ENCODE measurements at places on chromosomes 2 and 18. TPM values are rescaled to one million over a fixed set of nuclear protein-coding genes. Genes with fewer than 3 reads are reported as not detected.

Gene DOK6
- under 0.01 TPM for total RNA-seq

Gene STK39
- total RNA-seq: 8.8 TPM

Gene CCDC85A
- 6.2 TPM for total RNA-seq

Gene MARCHF4
- total RNA-seq: 5.3 TPM

Gene GALNT14
- not detected for total RNA-seq

Gene ZNF532
- total RNA-seq: 44.7 TPM

Gene MYO5B
- total RNA-seq: 0.65 TPM

Gene TMEFF2
- total RNA-seq: not detected

Gene SKOR2
- not detected for total RNA-seq

Gene CCDC141
- 0.10 TPM for total RNA-seq

Gene PRKAG3
- total RNA-seq: not detected

Gene MRPS5
- total RNA-seq: 34.5 TPM

Gene TPRKB
- total RNA-seq: 46.5 TPM

Gene SERPINB3
- not detected for total RNA-seq

Gene CDH19
- not detected for total RNA-seq

Gene TEX44
- total RNA-seq: not detected

Gene SAG
- not detected for total RNA-seq

Gene RNF144A
- total RNA-seq: 31.6 TPM

Gene LYPD6B
- 0.10 TPM for total RNA-seq

Gene DSC2
- not detected for total RNA-seq

Gene CCDC74A
- 5.9 TPM for total RNA-seq

Gene CNTNAP5
- total RNA-seq: not detected

Gene CRYBA2
- not detected for total RNA-seq

Gene DCAF17
- total RNA-seq: 18.1 TPM

Measured in vein endothelial cell (primary cell).